NCI-H1417 (cell line): ENCODE measurements at places on chromosomes 7 and 10.

DNA sequence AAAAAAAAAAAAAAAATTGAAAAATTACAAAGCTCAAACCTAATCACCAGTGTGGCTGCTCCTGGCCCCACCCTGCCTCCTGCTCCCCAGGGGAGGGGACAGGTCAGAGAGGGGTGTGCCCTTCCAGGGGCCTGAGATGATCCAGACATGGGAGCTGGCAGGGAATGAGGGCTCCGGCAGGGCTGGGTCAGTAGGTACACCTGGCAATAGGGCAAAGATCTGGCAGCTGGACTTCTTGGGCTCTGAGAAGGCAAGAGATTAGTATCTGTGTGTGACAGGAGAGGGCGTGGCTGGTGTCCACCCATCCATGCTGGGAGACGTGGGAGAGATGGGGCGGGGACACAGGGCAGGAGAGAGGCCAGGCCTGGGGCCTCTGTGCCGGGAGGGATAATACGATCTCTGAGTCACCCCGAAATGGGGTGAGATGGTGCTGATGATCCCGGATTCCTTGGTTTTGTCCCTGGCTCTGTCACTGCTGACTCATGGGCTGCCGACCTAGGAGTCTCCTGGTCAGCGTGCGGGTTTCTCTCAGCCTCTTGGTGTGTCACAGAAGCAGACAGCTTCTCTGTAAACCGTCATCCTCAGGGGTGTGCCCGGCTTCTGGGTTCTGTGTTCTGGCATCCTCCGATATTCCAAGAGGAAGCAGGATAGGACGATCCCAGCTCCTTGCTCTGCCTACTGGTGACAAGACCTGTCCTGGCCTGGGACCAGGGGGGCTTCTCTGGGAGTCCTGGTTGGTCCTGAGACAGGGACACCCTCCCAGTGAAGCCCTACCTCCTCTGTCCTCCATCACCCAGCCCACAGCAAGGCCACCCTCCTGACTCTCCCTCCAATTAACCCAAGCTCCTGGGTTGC is 8.2 kb upstream of the CLDN4 start:
- DNase-seq = no peak

- DNase-seq = no peak
Measured at GRCh38 chr10:22760025-22760424, 45.6 kb upstream of the PIP4K2A start.

DNA sequence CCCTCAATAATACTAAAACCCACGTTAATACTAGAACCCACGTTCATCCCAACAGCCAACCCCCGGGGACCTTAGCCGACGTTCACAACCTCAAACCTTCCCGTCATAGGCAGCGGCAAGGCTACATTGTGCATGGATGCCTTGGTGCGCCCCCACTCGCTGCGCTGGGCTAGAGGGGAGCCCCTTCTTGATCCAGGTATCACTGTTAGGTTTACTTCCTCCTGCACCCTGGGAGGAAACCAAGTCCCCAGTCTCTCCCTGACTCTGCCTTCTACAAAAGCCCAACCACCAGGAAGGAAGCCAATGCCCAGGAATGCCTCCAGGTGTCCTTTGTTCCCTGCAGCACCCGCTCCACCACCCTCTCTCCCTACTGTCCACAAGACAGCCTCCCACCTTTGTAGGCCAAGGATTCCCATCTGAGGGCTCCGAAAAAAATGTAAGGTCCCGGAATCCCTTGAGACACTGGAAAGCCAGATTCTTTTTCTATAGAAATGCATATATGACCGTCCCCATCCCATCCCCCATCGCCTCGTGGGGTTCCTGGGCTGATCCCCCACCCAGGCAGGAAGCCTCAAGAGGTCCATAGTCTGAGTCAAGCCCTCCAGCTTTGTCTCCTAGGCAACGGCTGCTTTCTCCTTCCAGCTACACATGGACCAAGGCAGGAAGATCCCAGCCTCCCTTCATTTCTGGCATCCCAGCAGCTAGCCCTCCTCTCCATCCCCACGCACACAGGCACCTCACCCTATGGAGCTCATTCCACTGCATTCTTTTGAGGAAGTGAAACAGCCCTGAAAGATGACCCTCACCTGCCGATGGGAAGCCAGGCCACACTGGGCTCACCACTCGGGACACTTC is 25.2 kb downstream of the CTBP2 start:
- no peak for DNase-seq

DNA sequence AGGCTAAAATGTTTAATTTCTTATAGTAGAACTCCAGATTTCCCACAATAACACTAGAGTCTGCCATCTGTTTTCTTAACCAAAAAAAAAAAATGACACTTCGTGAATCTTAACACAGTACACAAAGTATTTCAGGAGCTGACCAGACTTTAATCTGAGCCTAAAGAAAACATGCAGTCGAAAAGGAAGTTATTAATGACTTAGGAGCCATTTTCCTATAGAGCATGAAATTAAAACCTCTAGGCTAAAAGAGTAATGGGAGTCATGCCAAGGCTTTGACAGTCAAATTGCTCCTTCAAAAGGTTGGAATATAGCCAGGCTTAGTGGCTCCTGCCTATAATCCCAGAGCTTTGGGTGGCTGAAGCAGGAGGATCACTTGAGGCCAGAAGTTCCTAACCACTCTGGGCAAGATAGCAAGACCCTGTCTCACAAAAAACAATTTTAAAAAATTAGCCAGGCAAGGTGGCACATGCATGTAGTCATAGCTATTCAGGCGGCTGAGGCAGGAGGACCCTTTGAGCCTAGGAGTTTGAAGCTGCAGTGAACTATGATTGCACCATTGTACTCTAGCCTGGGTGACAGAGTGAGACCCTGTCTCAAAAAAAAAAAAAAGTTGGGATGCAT is 13.6 kb downstream of the MICU1 start:
- peak; percentile 48 for DNase-seq

DNA sequence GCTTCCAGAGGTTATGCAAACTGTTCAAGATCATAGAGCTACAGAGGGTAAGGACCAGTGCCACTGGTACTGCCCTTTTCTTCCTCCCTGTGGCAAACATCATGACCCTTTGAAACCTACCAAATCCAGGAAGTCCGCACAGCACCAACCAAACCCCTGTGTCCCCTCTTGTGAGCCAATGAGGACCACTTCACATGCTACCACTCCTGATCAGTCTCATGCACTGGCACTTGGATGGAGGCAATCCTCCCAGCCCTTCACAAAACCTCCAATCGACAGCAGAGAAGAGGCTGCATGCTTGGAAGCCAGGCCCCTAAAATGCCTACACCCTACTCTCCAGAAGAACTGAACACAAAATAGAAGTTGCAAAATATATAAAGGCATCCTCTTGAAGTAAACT is 248.0 kb downstream of the TNS3 start:
- no peak for DNase-seq

DNA sequence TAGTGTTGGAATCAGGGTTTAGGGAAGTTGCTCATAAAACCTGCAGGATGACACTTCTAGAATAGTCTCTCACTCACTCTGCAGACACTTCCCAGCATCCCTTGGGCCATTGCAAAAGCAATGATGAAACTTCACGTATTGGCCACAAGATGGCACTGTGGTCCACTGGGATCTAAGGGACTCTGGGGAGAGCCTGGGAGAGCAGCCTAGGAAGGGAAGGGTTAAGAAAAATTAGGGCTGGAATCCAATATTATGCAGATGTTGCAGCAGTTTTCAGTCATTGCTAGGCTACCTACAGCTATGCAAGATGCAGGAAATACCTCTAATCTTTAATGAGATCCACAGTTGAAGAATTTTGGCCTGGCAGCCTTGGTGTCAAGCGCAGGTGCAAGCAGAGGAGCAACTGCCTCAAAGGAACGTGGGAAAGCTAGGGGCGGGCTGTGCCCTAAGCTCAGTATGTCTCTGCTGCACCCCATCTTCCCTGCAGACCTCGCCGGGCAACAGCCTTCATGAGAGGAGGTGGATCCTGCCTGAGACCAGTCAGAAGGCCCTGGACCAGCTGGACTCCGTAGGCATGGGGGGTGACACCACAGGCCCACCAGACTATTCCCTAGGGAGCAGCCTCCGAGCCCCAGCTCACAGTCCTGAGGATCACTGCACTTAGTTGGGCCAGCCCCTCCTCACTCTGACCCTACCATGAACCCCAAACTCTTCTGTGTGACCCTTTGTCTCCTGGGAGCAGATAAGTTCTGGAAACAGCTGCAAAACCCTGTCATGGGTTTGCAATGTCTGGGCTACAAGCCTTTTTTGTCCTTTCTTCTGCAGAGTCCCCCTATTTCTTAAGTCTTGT is 127.9 kb upstream of the PRSS58 start:
- peak; percentile 71 for DNase-seq

DNA sequence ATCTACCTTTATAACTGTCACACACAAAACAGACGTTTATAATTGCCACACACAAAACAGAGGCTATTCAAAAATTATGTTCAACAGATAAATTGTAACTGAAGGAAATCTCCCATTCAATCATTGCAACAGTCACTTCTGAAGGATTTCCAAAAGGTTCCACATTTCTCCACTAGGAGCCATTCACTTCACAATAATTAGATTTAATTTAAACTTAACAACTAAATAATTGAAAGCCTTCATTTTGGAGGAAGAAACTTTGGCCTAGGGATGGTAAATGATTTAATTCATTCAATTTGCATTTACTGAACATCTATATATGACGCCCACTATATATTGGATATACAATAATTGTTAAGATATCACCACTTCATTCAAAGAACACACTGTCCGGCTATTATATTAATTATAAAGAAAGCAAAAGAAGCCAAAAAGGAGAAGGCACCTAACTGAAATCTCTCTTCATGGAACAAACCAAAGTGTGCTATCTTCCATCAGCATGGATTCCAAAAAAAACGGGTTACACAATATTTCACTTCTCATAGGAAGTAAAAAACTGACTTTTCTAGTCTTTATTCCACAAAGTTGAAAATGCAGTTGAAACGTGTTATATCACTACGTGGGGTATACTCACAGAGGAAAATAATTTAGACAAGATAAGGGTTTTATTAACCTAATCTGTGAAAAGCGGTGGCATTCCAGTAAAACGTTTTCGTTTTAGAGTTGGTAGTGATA is 1.7 kb downstream of the ATAD1 start:
- DNase-seq = no peak

- no peak for DNase-seq
Measured at GRCh38 chr10:113957013-113957412, 86.7 kb upstream of the ADRB1 start.

DNA sequence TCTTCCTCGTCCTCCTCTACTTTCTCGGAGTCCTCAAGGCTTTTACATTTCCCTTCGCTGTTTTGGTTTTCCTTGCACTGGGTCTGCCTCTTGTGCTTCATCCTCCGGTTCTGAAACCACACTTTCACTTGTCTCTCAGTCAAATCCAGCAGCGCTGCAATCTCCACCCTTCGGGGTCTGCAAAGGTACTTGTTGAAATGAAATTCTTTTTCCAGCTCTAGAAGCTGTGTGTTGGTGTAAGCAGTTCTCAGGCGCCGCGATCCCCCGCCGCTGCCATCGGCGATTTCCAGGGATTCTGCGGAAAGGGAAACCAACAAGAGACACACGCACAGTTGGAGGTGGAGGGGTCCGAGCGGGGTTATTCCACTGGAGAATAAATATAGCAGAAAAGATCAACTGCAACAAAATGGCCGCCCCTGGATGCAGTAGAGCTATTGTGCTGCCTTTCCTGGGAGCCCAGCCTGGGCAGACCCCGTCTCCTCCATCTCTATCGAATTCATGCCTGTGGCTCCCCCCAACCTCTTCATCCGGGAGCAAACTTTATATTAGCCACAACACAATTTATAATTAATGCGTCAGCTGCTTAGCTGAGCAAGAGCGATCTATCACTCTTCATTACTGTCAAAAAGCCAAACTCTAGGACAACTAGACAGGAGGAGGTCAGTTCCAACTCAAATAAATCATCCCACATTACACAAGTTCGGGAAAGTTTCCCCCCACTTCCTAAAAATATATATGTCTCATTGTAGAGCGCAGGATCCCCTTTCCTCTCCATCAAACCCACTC is 1.1 kb downstream of the HOXA2 start:
- DNase-seq = no peak

GRCh38 chr7:99392659-99393354 is 15.6 kb downstream of the PDAP1 start:
- peak; percentile 97 for DNase-seq

DNA sequence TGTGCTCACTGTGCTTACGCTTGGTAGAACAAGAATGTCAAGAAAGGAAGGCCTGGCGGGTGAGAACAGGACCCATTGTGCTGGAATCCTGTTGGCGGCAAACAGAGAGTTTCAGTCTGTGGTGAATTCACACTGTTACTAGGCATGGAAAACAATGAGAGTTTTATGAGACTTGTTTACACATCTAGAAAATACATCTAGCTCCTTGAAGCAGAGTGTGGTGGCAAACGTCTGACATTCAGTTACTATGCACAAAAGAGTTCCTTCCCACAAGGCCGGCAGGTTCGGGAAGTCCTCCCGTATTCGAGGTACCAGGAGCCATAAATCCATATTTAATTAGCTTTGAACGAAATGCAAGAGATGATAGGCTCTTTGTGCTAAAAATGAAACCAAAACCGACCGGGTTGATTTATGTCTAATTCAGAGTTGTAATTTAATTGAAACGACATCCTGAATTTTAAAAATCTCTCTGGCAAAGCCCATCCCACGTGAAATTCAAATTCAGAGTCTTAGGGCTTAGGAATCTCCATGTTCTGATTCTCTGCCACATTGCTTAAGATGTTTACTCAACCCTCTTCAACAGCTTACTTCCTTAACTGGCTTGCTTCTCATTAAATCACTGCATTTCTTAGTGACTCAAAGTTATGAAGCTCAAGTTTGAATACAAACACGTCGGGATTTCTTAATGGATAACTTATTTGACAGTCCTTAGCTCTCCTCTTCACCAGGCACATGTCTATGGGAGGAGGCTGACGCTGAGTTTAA is 299.9 kb upstream of the PITRM1 start:
- no peak for DNase-seq

DNA sequence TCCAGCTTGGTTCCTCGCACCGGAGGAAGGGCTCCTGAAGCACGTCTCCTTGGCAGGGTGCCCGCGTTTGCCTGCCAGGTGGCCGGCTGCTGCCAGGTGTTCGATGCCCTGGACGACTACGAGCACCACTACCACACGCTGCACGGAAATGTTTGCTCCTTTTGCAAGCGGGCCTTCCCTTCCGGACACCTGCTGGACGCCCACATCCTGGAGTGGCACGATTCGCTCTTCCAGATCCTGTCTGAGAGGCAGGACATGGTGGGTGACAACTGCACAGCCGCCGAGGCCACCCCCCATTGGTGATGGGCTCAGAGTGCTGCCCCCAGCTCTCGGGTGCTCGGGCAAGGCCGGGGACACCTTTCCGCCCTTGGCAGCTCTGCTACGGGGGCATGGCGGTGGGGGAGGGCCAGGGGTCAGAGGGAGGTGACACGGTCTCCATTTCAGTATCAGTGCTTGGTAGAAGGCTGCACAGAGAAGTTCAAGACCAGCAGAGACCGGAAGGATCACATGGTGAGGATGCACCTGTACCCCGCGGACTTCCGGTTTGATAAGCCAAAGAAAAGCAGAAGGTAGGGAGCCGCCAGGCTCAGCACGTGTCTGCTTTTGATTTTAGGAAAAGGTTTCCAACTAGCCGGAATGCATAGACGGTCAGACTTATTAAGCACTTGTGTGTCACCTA is 1.1 kb downstream of the ZNF511 start:
- peak; percentile 81 for DNase-seq

GRCh38 chr7:27442455-27442854 is 199.9 kb downstream of the EVX1 start:
- DNase-seq = no peak
